ENCODE measurements at places on chromosomes 13 and 19.

DNA sequence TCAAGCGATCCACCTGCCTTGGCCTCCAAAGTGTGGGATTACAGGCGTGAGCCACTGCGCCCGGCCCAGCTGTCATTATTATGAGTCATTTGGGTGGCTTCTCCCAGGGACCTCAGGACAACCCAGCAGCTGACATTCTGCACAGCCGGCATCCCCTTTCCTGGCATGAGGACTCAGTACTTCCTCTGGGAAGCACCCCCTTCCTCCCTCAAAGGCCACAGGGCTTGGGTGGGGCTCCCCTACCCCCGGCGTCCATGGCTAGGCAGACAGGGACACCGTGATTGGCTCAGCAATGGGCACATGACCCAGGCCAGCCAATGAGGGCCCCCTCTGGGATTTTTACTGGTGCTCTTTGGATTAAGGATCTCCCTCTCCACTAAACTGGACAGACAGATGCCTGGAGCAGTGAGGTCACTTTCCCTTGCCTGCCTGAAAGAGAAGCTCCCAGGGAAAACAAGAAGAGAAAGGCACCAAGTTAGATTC is 6.0 kb downstream of the KANK2 start:
- no peak for DNase-seq

GRCh38 chr19:35023428-35023827 is 6.8 kb upstream of the SCN1B start:
- no peak for DNase-seq

DNA sequence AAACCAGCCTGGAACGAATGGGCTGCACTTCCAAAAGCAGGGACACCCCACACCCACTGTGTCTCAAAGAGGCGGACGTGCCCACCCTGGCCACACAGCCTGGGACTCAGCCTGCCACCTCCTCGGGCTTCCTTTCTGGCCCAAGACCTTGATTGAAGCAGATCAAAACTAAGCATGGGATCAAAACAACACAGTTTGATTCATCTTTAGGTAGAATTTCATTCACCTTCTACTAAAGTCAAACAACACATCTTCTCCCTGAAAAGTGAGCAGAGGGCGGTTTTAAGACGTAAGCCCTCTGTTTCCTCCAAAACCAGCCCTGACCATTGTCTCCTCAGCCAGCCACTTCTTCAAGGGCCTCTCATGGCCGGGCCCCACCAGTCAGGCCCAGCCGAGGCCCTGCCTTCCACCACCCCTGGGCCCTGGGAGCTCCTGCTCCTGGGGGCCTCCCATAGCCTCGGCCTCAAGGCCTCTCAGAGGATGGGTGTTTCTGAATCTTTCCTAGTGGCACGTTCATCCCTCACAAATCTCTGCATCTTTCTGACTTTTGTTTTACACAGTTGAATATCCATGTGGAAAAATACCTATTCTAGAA is 6.3 kb upstream of the F10 start:
- no peak for DNase-seq

GRCh38 chr13:79935121-79935520 is 405.8 kb downstream of the SPRY2 start:
- DNase-seq = no peak

DNA sequence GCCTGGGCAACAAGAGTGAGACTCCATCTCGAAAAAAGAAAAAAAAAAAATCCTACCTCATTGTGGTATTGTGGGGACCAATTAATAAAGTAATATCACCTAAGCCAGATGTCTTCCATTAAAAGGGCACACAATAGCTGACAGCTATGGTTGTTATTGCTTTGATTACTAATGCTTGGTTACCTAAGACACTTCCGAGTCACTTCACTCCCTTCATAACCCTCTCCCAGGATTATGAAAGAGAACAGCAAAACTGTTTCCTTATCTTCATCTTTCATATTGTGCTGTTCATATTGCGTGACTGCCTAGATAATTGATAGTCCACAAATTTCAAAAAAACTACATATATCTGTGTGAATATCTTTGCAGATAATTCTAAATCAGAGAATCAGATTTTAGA is 10.3 kb upstream of the HSPH1 start:
- DNase-seq = no peak

DNA sequence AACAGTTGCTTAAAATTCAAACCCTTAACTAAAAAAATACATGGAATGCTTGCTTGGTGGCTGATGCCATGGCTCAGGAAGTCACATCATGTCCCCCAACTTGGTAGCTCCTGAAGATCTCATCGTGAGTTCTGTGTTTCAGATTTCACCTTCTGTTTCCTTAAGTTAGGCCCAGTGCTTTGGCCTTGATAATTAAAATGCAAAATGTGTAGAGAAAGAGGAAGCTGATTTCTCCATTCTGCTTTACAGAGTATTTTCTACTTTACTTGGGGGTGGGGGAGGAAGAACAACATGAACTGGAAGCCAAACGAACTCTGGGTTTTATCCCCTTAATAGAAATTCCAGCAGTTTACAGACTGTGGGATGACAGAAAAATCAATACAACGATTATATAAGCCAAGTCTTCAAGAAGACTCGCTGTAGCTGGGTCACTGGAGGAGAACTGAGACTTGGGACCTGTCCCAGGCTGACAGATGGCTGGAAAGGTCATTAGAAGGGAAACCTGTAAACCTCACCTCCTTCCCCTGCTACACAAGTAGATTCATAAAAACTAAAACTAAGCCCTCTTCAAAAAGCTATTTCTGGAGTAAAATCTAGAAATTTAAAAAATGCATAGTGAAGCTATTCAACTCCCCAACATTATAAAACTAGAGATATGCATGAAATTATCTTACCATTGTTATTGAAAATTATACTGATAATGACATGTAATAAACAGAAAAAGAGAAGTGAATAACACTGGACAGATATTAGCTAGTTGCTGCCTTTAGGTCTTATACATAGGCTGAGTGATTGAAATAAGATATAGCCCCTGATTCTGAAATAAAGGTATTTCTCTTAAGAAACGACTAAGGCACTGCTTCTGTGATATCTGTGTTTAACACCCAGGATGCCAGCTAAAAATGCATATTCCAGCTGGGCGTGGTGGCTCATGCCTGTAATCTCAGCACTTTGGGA is 22.1 kb upstream of the GGACT start:
- no peak for DNase-seq

- DNase-seq = no peak
Measured at GRCh38 chr19:5953030-5953589, 24.8 kb downstream of the RANBP3 start.

- no peak for DNase-seq
Measured at GRCh38 chr13:48977973-48978372, 2.3 kb downstream of the FNDC3A start.

DNA sequence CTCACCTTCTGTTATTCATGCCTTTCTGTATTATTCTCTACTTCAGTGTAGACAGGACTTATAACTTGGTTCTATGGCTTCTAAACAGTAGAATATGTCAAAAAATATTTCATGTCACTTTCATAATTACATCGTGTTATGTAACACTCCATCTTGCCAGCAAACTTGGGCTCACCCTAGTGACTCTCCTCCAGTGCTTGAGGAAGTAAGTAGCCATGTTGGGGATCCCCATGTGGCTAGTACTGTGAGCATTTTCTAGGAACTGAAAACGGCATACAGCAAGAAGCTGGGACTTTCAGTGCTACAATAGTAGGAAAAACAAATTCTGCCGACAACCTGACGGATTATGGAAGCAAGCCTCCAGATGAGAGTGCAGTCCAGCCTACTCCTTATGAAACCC is 495.6 kb downstream of the SLITRK6 start:
- no peak for DNase-seq

DNA sequence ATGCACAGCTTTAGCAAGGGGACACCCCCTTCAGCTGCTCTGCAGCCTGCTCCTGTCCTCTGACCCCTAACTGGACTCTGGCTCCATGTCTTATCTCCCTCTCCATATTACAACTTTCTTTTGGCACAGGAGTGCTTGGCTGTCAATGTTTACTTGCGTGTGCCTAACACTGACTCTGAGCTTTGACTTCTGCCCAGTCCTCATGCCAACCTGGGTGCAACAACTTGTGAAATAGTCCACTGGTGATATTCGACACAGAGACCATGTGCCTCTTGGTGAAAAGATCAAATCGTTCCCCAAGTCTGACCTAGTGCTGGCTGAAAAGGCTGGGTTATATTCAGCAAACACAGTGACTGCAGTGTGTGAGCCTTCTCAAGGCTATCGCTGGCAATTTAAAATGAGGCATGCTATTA is 34.1 kb upstream of the KLF12 start:
- no peak for DNase-seq

DNA sequence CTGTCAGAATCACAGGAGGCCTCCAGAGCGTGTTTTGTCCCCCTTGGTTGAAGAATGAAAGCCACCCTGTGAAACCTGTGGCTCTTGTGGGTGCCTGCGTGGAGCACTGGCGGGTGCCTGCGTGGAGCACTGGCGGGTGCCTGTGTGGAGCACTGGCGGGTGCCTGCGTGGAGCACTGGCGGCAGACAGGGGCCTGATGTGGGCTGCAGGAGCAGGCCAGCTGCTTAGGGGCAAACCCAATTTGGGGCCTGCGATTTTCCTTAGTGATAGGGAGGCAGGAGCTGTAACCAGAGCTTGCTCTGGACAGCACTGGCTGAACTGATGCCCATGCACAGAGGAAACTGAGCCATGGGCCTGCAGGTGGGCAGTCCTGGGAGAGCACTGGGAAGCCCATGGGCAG is 24.3 kb downstream of the ARHGEF7 start:
- no peak for DNase-seq

- DNase-seq = no peak
Measured at GRCh38 chr13:73334445-73334844, 275.6 kb downstream of the KLF5 start.

- no peak for DNase-seq
Measured at GRCh38 chr13:23534090-23534489, 36.1 kb upstream of the TNFRSF19 start.

- DNase-seq = no peak
Measured at GRCh38 chr19:3336680-3337523, 29.5 kb upstream of the NFIC start.

GRCh38 chr19:3851254-3852176 is 17.3 kb downstream of the ZFR2 start:
- DNase-seq = no peak

DNA sequence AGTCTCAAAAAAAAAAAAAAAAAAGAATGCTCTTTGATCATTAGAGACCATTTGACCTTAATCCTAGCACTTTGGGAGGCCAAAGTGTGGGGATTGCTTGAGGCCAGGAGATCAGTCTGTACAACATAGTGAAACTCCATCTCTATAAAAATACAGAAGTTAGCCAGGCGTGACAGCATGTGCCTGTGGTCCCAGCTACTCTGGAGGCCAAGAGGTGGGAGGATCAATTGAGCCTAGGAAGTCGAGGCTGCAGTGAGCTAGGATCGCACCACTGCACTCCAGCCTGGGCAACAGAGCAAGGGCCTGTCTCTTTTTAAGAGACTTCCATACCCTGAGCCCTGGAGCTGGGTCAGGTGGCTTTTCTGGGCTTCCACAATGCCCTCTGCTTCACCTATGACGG is 11.5 kb upstream of the COLGALT1 start:
- DNase-seq = no peak

DNA sequence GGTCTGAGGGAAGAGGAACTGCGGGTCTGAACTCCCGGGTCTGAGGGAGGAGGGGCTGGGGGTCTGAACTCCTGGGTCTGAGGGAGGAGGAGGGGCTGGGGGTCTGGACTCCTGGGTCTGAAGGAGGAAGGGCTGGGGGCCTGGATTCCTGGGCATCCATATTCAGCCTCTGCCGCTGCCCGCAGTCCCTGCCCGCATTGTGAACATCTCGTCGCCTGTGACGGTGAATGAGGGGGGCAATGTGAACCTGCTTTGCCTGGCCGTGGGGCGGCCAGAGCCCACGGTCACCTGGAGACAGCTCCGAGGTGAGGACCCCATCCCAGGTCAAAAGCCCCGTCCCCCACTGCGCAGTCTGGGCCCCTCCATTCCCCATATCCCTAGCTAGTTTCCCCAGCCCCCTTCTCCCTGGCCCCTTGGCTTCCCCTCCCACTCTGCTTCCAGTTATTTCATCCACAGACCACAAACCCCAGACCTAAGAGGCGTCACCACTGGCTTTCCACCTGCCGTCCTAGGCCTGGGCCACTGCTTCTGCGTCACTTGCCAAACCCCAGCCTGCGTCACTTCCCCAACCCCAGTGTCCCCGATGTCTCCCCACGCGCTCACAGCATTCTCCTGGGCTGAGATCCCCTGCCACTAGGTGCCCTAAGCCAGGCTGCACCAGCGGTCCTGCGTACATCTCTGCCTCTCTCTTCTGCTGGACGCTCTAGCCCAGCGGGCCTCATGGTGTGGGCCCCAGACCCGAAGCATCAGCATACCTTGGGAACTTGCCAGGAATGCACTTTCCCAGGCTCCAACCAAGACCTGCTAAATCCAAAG is 13.9 kb downstream of the IGLON5 start:
- DNase-seq = no peak

GRCh38 chr13:31000889-31001288 is 68.4 kb downstream of the TEX26 start:
- DNase-seq = no peak

DNA sequence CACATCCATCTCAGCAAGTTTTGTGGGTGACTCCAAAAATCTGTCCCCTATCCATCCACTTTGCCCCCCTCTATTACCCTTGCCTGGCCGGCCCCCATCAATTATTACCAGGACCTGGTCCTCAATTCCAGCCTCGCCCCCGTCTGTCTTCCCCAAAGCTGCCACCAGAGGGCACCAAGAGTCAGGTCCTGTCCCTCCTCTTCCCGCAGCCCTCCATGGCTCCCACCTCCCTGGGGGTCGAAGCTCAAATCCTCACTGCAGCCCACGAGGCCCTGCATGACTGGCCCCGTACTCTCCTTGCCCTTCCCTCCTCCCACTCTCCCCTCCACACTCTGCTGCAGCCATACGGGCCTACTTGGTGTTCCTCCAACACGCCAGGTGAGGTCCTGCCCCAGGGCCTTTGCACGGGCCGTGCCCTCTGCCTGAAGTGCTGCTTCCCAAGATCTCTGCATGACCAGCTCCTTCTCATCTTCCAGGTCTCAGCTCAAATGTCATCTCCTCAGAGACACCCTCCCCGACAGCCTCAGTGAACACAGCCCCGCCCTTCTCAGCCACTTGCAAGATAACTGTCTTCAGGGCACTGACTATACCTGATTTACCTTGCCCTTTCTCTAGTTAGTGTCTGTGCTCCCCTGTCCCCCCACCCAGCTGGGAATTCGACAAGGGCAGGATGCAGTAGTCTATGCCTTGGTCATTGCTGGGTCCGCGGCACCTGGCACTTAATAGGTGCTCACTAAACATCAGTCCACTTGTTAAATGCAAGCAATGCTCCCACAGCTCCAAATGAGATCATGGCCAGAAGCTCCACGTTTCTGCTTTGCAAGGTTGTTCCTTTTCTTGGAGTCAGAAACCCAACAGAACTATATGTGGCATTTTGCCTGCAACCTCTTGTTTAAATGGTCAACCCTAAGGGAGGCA is 16.8 kb upstream of the SEMA6B start:
- no peak for DNase-seq

- no peak for DNase-seq
Measured at GRCh38 chr13:34322014-34322742, 504.2 kb downstream of the RFC3 start.

- DNase-seq = no peak
Measured at GRCh38 chr13:112752711-112753541, 63.1 kb downstream of the ATP11A start.

Measured in NCI-H1436 treated with DMSO at 0.1 percent for 48 hours (cell line).